ENCODE measurements at places on chromosomes 4 and X.

- no peak for DNase-seq
Measured at GRCh38 chrX:41705680-41706374, 17.1 kb downstream of the GPR34 start.

DNA sequence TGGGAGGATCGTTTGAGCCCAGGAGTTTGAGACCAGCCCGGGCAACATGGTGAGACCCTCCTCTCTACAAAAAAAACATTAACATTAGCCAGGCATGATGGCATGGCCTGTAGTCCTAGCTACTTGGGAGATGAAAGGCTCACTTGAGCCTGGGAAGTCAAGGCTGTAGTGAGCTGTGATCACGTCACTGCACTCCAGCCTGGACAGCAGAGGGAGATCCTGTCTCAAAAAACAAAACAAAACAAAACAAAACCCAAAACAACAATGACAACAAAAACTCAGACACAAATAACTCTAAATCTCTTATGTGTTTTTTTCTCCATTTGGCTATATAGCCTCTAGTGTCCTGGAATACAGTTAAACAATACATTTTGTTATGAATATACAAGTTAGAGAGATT, 127.3 kb upstream of the STK26 start:
- no peak for DNase-seq

DNA sequence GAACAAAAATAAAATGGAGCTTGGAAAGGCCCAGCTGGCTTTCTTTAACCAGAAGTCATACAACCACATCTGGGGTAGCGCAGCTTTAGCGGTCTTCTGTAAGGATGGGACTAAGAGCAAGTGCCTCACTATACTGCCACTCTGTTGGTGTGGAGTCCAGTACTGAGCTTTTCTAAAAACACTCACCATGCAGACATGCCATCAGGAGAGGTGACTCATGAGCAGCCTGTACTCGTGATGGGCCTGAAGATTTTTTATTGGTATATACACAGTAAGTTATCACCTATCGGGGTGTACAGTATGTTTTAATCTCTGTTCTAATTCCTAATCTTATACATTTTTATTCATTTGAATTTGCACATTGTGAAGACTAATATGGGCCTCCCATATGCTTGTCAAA, 9.6 kb downstream of the PPP3CA start:
- no peak for DNase-seq

- DNase-seq: no peak
Measured at GRCh38 chr4:189073739-189074138, 866.9 kb upstream of the FRG1 start.

- DNase-seq: no peak
Measured at GRCh38 chrX:19609541-19609940, 94.2 kb upstream of the MAP3K15 start.

DNA sequence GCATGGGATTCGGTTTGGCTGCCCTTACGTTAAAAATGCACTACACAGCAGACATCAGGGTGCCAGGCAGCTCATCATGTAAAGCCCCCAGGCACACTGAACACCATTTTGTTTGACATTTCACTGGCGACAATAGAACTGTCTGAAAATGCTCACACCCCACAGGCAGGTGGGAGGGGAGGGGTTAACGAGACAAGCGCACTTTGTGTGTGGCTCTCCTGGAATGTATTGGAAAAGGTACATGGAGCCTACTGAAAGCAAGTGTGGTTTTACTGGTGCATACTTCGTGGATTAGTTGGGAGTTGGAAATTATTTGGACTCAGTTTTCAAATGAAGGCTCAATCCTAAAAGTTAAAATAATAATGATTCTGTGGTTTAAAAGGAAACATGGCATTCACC, 31.6 kb upstream of the PPARGC1A start:
- no peak for DNase-seq

DNA sequence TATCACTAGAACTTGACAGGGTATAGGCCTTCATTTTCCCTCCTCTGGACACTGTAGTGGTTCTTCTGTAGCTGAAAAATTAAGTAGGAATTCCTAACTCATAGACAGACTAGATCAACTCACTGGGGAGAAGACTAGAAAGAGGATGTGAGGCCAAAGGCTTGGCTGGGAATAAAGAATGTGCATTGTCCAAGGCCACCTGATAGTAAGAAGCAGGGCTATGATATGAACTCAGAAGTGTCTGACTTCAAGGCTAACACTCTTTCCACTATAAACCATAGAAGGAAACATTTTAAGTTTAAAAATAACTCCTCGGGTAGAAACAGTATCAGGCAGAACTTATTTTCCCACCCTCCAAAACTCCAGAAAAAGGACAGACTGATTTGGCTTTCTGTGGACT, 346.6 kb downstream of the OPHN1 start:
- no peak for DNase-seq

DNA sequence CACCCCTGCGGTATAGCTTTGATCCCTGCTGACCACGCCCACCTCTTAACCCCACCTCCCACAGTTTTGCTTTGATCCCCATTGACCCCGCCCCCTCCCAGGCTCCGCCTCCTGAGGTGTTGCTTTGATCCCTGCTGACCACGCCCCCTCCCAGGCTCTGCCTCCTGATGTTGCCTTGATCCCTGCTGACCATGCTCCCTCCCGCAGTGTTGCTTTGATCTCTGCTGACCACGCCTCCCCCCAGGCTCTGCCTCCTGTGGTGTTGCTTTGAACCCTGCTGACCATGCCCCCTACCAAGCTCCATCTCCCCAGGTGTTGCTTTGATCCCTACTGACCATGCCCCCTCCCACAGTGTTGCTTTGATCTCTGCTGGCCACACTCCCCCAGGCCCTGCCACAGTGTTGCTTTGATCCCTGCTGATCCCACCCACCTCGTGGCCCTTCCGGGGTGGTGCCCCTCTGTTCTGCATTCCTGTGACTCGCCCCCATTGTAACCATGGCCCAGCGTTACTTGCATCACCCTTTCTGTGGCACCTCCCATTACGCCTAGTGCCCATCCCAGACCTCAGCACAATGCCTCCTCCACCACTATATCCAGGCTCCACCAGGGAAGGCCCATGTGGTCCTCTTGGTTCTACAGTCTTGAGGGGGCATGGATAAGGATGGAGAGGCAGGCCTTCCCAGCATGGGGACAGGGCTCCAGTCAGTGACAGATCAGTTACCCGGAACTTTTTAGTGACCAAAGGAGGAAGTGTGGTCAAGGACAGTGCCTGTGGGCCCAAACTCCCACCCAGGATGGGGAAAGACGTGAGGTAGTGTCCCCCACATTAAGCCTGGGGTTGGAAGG, 70.8 kb downstream of the ADRA2C start:
- no peak for DNase-seq

DNA sequence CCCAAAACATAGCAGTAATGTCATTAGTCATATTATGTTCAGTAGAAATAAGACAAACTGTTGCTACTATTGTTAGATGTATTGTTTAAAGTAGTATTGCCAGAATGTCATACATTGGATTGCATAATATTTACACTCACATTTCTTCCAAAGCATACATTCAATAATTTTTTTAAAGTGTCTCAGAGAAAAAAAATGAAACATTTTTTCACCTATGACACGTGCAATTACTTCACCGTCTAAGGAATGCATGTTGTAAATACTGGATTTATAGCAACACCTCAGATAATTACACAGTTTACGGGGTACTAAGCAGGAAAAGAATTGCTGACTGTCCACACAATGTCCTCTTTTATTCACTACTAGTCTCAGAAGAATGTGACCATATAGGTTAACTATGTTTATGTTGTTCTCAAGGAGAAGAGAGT, 162.1 kb downstream of the PCDH18 start:
- DNase-seq: peak; percentile 88

- DNase-seq: no peak
Measured at GRCh38 chrX:107861056-107861455, 35.4 kb downstream of the MID2 start.

DNA sequence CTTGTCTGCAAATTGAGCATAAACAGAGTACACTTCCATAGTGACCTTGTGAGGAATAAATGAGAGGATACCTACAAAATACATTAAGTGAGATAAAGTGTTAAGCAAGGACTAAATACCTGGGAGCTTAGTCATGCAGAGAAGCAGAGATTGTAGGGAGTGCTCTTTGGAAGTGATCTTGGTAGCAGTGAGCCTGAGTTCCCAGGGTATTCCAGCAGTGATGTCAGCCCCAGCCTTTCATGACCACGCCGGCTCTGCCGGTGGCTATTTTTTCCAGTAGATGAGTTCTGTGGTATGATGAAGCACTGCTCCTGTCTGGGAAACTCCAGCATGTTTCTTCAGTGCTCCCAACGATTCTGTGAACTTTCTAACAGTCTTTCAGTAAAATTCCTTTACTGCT, 391.5 kb upstream of the IGFBP7 start:
- DNase-seq: peak; percentile 5

- no peak for DNase-seq
Measured at GRCh38 chrX:154738011-154738738, 12.7 kb downstream of the GAB3 start.

DNA sequence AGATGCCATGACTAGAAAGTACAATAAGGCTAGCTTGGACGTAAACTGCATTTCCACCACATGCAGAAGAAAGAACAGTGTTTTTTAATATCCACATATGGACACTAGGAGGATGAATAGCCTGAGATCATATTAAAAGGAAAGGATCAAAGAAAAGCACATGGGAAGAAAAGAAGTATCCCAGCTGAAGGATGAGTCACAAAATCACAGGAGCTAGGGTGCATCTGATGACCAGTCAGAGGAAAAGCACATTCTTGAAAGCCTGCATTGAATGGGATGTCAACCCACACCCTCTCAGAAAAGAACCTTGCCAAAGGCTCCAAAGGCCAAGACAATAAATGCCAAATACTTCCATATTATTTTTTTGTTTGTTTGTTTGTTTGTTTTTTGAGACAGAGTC, 56.8 kb upstream of the PRDX4 start:
- DNase-seq: no peak

DNA sequence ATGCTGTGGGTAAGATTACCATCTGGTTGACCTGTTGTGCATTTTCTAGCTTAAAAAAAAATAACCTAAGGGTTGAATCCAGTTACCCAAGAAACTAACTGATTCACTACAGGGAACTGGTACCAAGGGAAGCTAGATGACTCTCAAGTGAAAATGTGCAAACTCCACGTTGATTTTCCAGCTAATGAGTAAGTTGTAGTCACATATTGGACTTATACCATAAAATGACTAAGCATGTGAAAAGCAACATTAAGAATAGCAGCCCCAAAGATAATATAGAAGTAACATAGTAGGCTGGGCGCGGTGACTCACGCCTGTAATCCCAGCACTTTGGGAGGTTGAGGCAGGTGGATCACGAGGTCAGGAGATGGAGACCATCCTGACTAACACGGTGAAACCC, 270.9 kb downstream of the SPRY1 start:
- no peak for DNase-seq

Measured in fibroblast of skin of left quadriceps (primary cell).